ENCODE measurements at places on chromosomes 16 and 17.
A peak's percentile ranks its signal among the peaks of the same experiment; 100 is the strongest.

DNA sequence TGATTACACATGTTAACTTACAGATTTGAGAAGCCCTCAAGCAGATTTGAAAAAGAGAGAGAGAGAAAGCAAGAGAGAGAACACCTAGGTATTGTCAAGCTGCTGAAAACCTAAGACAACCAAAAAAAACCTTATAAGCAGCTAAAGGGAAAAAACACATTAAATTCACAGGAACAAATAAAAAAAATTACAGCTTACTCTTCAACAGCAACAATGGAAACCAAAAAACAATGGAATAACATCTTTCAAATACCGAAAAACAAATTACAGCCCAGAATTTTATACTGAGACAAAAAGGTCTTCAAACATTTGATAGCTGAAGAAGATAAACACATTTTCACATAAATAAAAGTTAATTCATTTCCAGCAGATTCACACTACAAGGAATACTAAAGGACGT, 8.4 kb upstream of the CFAP20 start:
- H3K36me3 ChIP-seq = peaks cover 8% of the 10 kb centered on the region
- H3K27me3 ChIP-seq = no peaks in the 10 kb centered on the region
- H3K4me1 ChIP-seq = no peaks in the 10 kb centered on the region
- no peak overlapping the region for H3K27ac ChIP-seq
- H3K4me3 ChIP-seq = no peak overlapping the region

DNA sequence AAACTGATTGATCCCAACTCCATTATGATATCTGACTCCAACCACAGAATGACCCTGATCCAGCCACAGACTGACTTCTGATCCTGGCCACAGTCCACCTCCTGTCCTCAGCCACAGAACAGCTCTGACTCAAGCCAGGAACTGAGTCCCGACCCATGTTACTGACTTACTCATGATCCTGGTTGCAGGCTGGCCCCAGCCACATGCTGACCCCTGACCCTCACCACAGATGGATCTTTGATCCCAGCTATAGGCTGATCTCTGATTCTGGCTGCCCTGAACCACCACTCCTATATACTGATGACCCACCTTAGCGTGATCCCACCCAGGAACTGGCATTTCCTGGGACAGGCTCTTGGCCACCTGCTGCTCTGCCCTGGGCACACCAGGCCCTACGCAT, 32.2 kb upstream of the IL21R start:
- peaks cover 31% of the 10 kb centered on the region for H3K4me1 ChIP-seq
- DNase-seq = no peak
- peaks cover 13% of the 10 kb centered on the region for H3K36me3 ChIP-seq
- H3K4me3 ChIP-seq = no peak overlapping the region
- peak overlapping the region; percentile 92 for H3K27ac ChIP-seq
- no peaks in the 10 kb centered on the region for H3K27me3 ChIP-seq

DNA sequence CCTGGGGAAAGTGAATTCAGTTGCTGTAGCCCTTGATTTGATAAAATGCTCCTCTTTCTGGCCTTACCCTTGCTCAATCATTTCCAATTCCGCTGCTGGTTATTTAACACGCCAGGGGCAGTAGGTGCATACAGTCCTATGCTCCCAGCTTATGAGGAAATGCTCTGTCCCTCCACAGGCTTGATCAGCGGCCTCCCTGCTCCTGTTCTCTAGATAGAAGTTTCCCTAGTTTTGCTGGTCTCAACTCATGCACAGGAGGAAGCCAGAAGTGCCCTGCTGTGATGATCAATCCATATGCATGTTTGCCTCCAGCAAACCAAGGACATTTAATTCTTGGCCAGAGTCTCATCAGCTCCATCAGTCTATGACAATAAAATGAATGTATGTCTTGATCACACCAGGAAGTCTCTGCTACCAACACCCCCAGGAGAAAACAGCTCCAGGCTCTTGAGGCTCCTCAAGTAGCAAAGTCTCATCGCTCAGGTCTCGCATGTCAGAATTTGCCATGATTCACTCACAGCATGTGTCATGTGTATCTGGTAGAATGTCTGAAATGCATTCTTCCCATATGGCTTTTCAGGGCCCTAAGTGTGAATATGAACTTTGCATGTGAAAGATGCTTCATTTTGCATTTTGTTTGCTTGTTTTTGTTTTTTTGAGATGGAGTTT, 208.9 kb downstream of the CDH13 start:
- H3K4me1 ChIP-seq = no peaks in the 10 kb centered on the region
- H3K27ac ChIP-seq = no peak overlapping the region
- H3K36me3 ChIP-seq = no peaks in the 10 kb centered on the region
- DNase-seq = no peak

GRCh38 chr17:45223539-45224528, 2.1 kb downstream of the FMNL1 start:
- DNase-seq = no peak
- H3K4me3 ChIP-seq = peak overlapping the region; percentile 91
- H3K4me1 ChIP-seq = peaks cover 77% of the 10 kb centered on the region

DNA sequence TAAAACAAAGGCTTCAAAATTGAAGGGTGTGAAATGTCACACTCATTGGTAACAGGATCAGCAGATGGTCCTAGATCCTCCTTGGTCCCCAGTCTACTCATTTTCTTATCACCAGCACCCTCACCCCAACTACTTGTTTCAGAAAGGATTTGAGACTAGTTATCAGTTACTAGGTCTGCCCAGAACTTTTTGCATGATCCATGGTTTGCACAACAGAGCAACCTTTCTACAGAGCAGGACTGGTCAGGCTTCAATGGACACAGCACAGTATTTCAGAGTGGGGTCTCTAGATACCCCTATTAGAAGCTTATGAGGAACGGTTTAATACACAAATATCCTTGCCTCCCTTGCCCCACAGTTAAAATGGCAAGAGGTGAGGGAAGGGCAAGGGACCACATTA, 25.6 kb downstream of the TTC19 start:
- H3K27me3 ChIP-seq = no peaks in the 10 kb centered on the region
- peaks cover 10% of the 10 kb centered on the region for H3K4me1 ChIP-seq

- H3K4me3 ChIP-seq = no peak overlapping the region
- no peak for DNase-seq
- H3K27me3 ChIP-seq = no peaks in the 10 kb centered on the region
- no peak overlapping the region for H3K27ac ChIP-seq
- H3K4me1 ChIP-seq = peaks cover 23% of the 10 kb centered on the region
- peaks cover 8% of the 10 kb centered on the region for H3K36me3 ChIP-seq
These were observed 381.7 kb downstream of the ZFHX3 start for GRCh38 chr16:72666267-72666666.

DNA sequence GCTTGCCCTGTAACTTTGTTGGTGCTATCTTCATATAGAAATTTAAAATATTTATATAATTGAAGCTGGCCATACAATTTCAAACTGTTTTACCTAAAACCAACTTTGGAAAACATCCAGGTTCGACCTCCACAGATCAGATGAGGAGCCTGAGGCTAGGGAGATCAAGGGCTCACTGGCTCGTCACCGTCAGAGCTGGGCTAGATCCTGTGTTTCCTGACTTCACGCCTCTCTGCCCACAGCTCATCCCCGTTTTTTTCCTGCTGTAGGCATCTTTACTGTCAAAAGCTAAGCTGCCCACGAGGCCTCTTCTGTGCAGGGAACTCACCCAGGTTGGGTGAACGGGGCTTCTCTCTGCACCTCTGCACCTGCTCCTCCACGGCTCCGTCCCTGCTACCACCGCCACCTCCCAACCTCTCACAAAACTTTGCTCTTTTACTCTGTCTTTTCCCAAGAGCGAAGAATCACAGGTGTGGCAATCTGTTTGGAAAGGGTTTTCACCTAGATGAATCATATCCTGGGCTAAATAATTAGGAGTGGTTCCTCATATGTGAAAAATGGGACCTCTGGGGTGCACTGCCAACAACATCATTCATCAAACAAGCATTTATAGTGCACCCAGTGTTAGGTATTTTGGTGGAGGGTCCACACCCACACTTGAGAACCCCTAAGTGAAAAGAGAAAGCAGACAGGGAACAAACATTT, 24.8 kb upstream of the KDM6B start:
- no peak overlapping the region for H3K27ac ChIP-seq
- no peak for DNase-seq
- peaks cover 63% of the 10 kb centered on the region for H3K27me3 ChIP-seq
- H3K36me3 ChIP-seq = no peaks in the 10 kb centered on the region
- H3K4me1 ChIP-seq = no peaks in the 10 kb centered on the region
- H3K4me3 ChIP-seq = no peak overlapping the region

- DNase-seq = no peak
- H3K27ac ChIP-seq = no peak overlapping the region
- H3K27me3 ChIP-seq = peaks cover 72% of the 10 kb centered on the region
- no peak overlapping the region for H3K4me3 ChIP-seq
These were observed 5.0 kb upstream of the ALDH3A1 start for GRCh38 chr17:19753051-19753509.

DNA sequence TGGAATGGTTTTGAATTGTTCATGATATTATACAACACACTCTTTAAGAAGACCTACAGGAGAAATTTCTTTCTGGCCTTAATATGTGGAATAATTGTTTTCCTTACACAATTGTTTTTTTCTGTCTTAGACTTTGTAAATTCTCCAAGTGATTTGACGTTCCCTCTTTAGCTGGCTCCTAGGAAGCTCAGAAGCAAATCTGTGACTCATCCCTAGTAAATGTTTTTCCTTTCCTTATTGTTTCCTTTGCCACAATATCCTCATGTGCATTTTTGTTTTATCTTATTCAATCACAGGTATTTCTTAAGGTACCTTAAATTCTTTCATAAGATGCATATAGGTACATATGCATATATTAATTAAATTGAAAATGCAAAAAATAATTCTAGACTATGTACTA, 13.5 kb downstream of the KIAA0753 start:
- peaks cover 24% of the 10 kb centered on the region for H3K4me1 ChIP-seq
- H3K36me3 ChIP-seq = peaks cover 18% of the 10 kb centered on the region
- H3K27me3 ChIP-seq = no peaks in the 10 kb centered on the region
- DNase-seq = no peak
- no peak overlapping the region for H3K27ac ChIP-seq
- H3K4me3 ChIP-seq = no peak overlapping the region

- no peaks in the 10 kb centered on the region for H3K27me3 ChIP-seq
- no peak for DNase-seq
- H3K36me3 ChIP-seq = peaks cover 4% of the 10 kb centered on the region
- H3K4me1 ChIP-seq = peaks cover 10% of the 10 kb centered on the region
- no peak overlapping the region for H3K27ac ChIP-seq
- H3K4me3 ChIP-seq = no peak overlapping the region
These were observed 15.0 kb downstream of the SKA2 start for GRCh38 chr17:59139939-59140338.

DNA sequence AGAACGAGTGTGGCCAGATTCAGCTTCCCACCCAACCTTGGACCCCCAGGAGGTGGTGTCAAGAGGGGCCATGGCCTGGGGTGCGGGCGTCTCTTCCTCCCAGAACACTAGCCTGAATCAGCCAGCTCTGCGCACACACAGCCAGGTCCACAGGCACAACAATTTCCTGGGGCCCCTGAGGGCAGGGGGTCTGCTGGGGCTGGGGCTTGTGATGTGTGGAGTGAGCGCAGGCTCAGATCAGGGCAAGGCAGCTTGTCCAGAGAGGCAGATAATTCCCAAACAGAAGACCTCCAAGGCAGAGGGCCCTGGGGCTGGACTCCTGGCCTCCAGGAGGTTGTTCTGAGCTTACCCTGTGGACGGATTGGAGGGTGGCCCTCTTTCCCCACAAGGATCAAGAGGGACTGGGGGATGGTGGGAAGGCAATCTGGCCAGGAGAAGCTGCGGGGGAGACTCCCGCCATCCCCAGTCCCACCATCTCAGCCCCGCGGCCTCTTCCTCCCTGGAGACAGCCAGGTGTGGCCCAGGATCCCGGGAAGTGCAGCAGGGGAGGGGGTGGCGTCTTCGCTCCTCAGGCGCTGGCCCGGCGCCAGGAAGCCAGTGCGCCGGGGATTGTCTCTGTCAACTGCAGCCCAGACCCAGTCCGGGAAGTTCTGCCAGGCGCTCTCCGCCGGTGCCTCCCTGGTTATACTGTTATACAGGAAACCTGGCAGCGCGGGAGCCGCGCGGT, 52.0 kb upstream of the AMZ2 start:
- DNase-seq = no peak
- H3K36me3 ChIP-seq = peaks cover 14% of the 10 kb centered on the region
- H3K27ac ChIP-seq = peak overlapping the region; percentile 46
- no peaks in the 10 kb centered on the region for H3K27me3 ChIP-seq
- H3K4me3 ChIP-seq = peak overlapping the region; percentile 82
- H3K4me1 ChIP-seq = peaks cover 46% of the 10 kb centered on the region

DNA sequence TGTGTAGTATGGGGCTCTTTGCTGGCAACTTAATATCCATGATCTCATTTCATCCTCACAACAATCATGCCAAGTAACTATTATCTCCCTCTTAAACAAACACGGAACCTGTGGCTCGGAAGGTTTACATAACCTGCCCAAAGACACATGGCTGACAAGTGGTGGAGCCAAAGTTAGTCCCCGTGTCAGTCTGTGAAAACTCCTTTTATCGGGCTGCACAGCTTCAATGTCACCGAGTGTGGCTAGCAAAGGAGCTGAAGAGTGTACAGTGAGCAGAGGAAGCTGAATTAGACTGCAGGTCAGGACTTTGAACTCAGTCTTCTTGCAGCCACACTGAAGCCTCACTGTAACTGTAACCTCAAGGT, 80.3 kb downstream of the PARN start:
- peaks cover 31% of the 10 kb centered on the region for H3K36me3 ChIP-seq
- no peaks in the 10 kb centered on the region for H3K4me1 ChIP-seq
- no peak overlapping the region for H3K4me3 ChIP-seq
- H3K27me3 ChIP-seq = no peaks in the 10 kb centered on the region

DNA sequence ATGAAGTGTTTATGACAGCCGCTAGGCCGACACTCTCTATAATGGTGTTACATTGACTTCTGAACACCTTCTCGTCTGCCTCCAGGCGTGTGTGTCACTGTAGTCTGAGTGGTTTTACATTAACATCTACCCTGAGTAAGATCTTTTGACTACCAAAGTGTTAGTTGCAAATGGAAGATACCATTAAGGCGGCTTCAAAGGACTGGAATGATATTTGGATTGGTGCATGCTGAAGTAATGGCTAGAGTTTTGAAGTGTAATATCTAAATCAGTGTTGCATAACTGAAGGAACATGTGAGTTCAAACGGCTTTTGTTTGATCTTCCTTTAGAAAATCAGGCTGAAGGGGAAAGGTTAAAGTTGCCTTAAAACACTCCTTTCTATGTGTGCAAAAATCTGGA, 52.2 kb downstream of the BCAS3 start:
- H3K4me1 ChIP-seq = peaks cover 18% of the 10 kb centered on the region
- H3K4me3 ChIP-seq = no peak overlapping the region
- H3K36me3 ChIP-seq = peaks cover 9% of the 10 kb centered on the region
- no peak overlapping the region for H3K27ac ChIP-seq
- no peak for DNase-seq

- H3K27me3 ChIP-seq = no peaks in the 10 kb centered on the region
- DNase-seq = peak; percentile 46
- H3K36me3 ChIP-seq = peaks cover 36% of the 10 kb centered on the region
- H3K27ac ChIP-seq = peak overlapping the region; percentile 70
These were observed 42.2 kb upstream of the GSE1 start for GRCh38 chr16:85570735-85571562.

DNA sequence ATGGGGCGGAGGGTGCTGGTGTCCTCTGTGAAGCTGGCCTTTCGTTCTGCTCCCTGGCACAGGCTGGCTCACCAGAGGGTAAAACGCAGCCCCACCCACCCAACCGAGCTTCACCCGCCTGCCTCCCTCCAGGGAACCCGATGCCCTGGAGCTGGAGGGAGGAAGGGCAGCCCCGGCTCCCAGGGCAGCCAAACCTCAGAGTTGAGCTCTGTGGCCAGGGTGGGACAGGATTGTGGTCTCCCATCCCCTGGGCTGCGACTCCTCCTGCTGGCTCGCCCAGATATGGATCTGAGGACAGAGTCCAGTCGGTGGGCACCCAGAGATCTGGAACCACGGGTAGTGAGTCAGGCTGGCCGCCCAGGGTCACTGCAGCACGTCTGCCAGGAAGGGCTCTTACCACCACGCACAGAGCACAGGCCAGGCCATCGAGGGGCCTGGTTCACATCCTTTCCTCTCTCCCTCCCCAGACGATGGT, 42.6 kb upstream of the CHMP6 start:
- peaks cover 4% of the 10 kb centered on the region for H3K4me1 ChIP-seq
- H3K4me3 ChIP-seq = no peak overlapping the region
- DNase-seq = no peak
- H3K36me3 ChIP-seq = peaks cover 22% of the 10 kb centered on the region
- no peak overlapping the region for H3K27ac ChIP-seq
